NCI-H1105 treated with DMSO at 0.1 percent for 48 hours (cell line): ENCODE measurements at places on chromosomes 12 and 14.

GRCh38 chr12:27937768-27938167, 34.8 kb downstream of the PTHLH start:
- DNase-seq: no peak

- DNase-seq: no peak
Measured at GRCh38 chr14:50045837-50046236, 70.5 kb downstream of the VCPKMT start.

GRCh38 chr14:33452995-33453394, 497.9 kb downstream of the EGLN3 start:
- DNase-seq: no peak

- no peak for DNase-seq
Measured at GRCh38 chr12:4555804-4556203, 6.2 kb upstream of the DYRK4 start.

GRCh38 chr12:113757221-113758002, 208.7 kb downstream of the RBM19 start:
- peak; percentile 67 for DNase-seq

GRCh38 chr14:76097547-76097946, 54.2 kb upstream of the GPATCH2L start:
- no peak for DNase-seq

DNA sequence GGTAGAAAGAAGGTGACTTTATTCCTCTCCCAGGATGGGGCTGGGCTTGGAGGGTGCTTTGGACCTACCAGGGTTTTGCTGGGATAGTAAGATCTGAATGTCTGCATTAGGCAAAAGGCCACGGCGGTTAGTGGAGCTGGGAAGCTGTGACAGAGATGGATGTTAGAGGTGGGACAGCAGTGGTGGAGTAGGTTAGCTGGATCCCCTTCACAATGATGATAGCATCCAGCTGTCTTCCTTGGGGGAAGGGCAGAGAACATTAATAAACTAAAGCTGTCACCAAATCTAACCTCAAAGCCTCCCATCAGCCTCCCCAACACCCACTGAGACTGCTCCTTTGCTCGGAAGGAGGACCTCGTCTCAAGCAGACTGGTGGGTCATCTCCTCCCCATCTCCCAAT, 104.8 kb downstream of the GPATCH2L start:
- no peak for DNase-seq

DNA sequence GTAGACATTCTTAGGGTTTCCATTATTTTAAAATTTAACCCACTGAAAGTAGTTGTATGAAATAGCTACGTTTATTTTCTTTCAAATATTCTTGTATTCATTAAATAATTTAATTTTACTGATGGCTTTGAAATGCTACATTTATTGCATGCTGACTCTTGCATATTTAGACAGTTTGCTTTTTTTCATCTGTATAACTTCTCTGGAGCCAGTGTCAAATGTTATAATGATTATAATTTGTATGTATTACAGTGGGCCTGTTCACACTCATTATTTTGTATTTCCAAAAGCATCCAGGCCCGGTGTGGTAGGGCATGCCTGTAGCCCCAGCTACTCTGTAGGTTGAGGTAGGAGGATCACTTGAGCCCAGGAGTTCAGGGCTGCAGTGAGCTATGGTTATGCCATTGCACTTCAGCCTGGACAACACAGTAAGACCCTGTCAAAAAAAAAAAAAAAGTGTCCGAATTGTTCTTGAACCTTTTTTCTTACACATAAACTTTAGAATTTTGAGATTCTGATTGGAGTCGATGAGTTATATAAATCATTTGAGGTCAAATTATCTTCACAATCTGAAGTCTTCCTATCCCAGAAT, 905 bp downstream of the ZNF84 start:
- no peak for DNase-seq
